B cell (primary cell): ENCODE measurements at places on chromosomes 12 and 14. TPM values are rescaled to one million over a fixed set of nuclear protein-coding genes. Genes with fewer than 3 reads are reported as not detected.

Gene TMPRSS12
- total RNA-seq = not detected in 2 replicates

Gene LRRK2
- 56.5 and 60.2 TPM in 2 replicates for total RNA-seq

Gene WIF1
- not detected in 2 replicates for total RNA-seq

Gene SIX1
- 0.12 TPM in 1 of 2 replicates, not detected in the other for total RNA-seq

Gene LMNTD1
- not detected in 2 replicates for total RNA-seq

Gene TSPAN11
- not detected in 2 replicates for total RNA-seq

Gene KRT5
- not detected in 2 replicates for total RNA-seq

Gene PTCSC3
- not detected in 2 replicates for total RNA-seq

Gene SLCO1C1
- not detected in 2 replicates for total RNA-seq

Gene MIPOL1
- 0.07 and 0.17 TPM in 2 replicates for total RNA-seq

Gene KCNC2
- not detected in 2 replicates for total RNA-seq

Gene IL26
- total RNA-seq = not detected in 2 replicates

DNA sequence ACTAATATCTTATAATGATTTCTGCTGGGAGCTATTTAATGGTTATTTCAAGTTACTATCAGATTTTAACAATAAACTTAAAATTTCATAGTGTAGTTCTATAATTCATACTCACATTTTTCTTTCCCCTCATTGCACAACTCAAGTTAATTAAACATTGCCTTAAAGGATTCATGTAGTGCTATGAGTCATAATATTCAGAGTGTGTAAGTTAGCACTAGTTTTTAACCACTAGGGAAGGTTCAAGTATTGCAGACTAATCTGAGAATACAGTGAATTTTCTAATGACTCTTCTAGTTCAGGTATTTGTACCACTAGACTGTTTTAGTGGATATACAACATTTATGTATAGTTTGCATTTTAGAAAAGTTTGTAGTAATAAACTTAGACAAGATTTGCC, 49.9 kb downstream of the FOXA1 start:
- no peaks in the 10 kb centered on the region for H3K36me3 ChIP-seq
- no peaks in the 10 kb centered on the region for H3K4me1 ChIP-seq
- no peak overlapping the region for H3K27ac ChIP-seq
- no peaks in the 10 kb centered on the region for H3K27me3 ChIP-seq

DNA sequence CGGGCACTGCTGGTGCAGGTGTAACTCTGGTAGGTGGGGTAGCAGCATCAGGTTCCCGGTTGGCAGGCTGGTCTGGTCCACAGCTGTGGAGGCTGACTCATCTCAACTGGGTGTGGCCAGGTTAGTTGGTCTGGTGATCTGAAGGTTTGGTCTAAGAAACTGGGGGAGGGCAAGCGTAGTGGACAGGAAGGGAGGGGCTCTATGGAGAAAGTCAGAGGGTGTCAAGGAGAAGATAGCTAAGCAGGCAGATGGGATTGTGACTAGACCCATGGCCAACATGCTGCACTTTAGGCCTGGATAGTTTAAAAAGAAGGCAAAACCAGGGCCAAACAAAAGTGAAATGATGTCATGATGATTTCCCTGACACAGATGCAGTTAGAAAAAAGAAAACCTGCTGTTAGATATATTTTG, 7.9 kb downstream of the TRIM9 start:
- no peak overlapping the region for H3K4me3 ChIP-seq
- H3K27me3 ChIP-seq = no peaks in the 10 kb centered on the region
- no peak overlapping the region for H3K27ac ChIP-seq
- no peaks in the 10 kb centered on the region for H3K4me1 ChIP-seq

DNA sequence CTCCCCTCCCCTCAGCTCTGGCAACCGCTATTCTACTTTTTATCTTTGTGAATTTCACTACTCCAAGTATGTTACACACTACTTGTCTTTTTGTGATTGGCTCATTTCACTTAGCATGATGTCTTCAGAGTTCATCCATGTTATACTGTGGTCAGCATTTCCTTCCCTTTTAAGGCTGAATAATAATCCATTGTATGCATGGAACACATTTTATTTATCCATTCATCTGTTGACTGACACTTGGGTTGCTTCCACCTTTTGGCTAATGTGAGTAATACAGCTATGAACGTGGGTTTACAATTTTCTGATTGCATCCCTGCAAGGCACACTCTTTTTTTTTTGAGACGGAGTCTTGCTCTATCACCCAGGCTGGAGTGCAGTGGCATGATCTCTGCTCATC, 53.0 kb upstream of the FUT8 start:
- H3K4me1 ChIP-seq = peaks cover 53% of the 10 kb centered on the region
- H3K36me3 ChIP-seq = no peaks in the 10 kb centered on the region
- H3K27ac ChIP-seq = no peak overlapping the region

GRCh38 chr14:68495101-68496039, 297.5 kb downstream of the ZFP36L1 start:
- peaks cover 35% of the 10 kb centered on the region for H3K4me1 ChIP-seq
- no peaks in the 10 kb centered on the region for H3K27me3 ChIP-seq
- H3K36me3 ChIP-seq = no peaks in the 10 kb centered on the region
- no peak overlapping the region for H3K4me3 ChIP-seq
- DNase-seq = peak; percentile 58

DNA sequence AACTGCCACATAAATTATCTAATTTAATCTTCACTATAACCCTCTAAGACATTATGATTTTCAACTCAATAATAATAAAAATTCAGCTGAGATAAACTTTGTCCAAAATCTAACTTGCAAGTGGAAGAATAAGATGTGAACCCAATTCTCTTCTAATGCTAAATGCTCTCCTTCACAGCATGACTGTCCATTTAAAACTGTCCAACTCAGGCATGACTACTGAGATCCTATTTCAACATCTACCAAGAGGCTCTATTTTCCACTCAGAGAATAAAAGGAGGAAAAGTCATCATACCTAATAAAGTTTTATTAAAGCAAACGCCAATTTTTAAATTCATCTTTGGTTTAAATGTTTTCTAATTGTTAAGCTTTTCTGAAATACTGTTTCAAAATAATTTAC, 183.6 kb downstream of the MED13L start:
- no peak for DNase-seq
- H3K4me1 ChIP-seq = peaks cover 7% of the 10 kb centered on the region
- no peaks in the 10 kb centered on the region for H3K27me3 ChIP-seq
- H3K36me3 ChIP-seq = peaks cover 11% of the 10 kb centered on the region
- no peak overlapping the region for H3K27ac ChIP-seq
- H3K4me3 ChIP-seq = no peak overlapping the region

GRCh38 chr14:100665511-100666032, 61.1 kb upstream of the DLK1 start:
- no peaks in the 10 kb centered on the region for H3K36me3 ChIP-seq
- H3K27me3 ChIP-seq = no peaks in the 10 kb centered on the region
- H3K4me1 ChIP-seq = no peaks in the 10 kb centered on the region
- no peak overlapping the region for H3K4me3 ChIP-seq
- DNase-seq = no peak
- no peak overlapping the region for H3K27ac ChIP-seq

DNA sequence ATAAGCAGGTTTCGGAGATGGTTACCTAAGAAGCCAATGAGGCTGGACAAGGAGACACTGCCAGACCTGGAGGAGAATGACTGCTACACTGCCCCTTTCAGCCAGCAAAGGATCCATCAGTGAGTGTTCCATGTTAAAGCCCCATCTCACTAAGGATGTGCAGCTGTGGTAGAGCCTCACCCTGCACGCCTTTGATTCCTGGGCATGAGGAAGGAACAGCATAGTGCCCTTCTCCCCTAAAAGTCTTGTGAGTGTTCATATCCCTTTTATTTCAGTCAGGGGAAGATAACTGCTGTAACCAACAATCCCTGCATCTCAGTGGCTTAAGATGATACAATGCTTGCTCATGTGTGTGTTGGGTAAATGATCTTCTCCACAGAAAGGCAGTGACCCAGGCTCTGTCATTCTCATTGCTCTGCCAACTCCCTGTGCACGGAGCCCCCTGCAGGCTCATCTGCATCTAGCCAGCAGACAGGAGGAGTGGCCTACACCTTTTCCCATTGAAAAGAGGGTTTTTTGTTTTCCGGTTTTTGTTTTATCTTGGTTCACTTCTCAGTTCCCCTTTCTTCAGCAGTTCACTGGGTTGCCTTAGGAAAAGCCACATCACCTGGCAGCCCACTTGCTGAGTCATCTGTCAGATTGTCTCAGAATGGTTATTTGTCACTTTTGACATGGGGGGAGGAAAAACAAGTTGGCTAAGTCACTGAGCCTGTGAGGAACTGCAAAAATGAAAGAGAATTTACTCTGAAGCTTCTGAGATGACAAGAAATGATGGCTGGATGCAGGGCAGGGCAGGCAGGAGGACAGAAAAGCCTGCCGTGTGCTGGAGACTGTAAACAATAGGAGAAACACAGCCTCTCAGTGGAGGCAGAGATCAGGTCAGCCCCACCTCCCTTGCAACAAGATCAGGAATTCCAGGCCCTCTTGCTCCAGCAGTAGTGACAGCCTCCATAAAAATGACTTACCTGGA, 193.3 kb downstream of the ANO4 start:
- H3K27me3 ChIP-seq = no peaks in the 10 kb centered on the region
- H3K27ac ChIP-seq = no peak overlapping the region
- H3K4me1 ChIP-seq = no peaks in the 10 kb centered on the region

DNA sequence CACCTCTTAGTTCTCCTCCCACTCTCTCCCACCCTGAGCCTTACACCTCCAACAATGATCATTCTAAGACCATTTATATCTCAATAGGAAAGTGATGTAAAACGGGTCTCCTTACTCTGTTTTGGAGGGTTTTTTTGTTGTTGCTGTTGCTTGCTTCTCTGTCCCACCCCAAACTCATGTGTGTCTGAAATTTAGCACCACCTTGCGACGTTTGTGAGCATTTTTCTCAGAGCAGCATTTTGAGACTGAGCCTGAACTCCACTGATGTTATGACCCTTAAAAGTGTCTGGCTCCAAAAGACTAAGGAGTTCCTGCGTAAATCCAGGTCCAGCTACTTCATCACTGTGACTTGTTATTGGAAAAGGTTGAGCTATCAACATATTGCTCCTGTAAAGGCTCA, 155.0 kb downstream of the DAD1 start:
- no peak overlapping the region for H3K4me3 ChIP-seq
- H3K4me1 ChIP-seq = peaks cover 25% of the 10 kb centered on the region
- H3K27me3 ChIP-seq = no peaks in the 10 kb centered on the region
- H3K36me3 ChIP-seq = no peaks in the 10 kb centered on the region

DNA sequence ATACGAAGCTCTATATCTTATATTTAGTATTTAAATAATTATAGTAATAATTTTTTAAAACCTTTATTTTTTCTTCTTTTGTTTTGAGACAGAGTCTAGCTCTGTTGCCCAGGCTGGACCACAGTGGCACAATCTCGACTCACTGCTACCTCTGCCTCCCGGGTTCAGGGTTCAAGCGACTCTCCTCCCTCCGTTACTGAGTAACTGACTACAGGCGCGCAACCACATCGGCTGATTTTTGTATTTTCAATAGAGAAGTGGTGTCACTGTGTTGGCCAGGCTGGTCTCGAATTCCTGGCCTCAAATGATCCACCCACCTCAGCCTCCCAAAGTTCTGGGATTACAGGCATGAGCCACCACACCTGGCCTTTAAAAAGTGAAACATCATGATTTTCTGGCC, 13.0 kb upstream of the WNK1 start:
- DNase-seq = no peak
- H3K36me3 ChIP-seq = no peaks in the 10 kb centered on the region

DNA sequence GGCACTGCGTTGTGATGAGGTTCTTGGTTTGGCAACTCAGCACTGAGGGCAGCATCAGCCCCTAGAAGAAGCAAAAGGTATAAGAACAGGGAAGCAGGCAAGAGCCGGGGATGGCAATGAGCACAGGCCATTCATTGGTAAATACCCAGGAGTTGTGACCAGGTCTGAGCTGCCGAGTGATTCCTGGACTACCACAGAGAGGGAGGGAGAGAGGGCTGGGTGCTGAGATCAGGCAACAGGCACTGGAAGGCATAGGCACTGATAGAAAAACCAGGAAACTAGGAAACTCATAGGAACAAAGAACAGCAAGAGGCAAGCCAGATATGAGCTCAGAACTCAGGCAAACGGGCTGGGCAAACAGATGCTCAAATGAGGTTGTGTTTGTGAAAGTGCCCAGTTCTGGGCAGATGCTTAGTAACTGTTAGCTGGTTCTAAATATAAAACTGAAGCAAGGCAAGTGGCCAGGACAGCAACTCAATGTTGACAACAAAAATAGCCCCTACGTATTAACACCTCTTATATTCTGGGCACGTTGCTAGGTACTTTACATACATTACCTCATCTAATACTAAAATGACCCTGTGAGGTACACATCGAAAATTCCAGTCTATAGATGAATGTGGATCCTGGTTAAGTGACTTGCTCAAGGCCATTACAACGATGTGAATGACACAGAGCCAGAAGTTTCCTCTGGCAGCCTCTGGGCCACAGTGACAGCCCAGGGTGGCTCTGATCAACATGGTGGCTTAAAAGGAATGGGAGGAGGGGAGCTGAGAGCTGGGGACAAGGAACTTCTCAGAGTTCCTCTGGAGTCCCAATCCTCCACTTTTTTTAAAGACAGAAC, 121.1 kb downstream of the PRMT8 start:
- DNase-seq = no peak
- peaks cover 47% of the 10 kb centered on the region for H3K36me3 ChIP-seq
- no peaks in the 10 kb centered on the region for H3K27me3 ChIP-seq

DNA sequence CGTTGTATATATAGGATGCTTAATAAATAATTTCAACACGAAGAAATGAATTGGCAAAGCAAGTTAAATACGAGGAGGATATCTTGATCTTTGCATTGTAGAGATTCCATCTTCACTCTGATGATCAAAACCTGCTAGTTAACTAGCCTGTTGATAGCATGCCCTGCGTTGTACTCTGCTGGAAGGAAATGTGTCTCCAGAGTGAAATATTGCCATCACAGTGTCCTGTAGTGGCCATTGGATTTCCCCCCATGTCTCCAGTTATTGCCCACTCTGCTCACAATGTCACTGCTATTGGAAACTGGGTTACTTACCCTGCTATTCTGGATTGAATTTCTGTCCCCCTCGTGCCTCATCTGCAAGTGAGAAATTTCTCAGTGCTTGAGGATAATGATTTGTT, 109.6 kb downstream of the PLEKHA5 start:
- no peak for DNase-seq
- no peaks in the 10 kb centered on the region for H3K36me3 ChIP-seq
- no peak overlapping the region for H3K4me3 ChIP-seq
- no peak overlapping the region for H3K27ac ChIP-seq
- H3K27me3 ChIP-seq = no peaks in the 10 kb centered on the region
- H3K4me1 ChIP-seq = no peaks in the 10 kb centered on the region

DNA sequence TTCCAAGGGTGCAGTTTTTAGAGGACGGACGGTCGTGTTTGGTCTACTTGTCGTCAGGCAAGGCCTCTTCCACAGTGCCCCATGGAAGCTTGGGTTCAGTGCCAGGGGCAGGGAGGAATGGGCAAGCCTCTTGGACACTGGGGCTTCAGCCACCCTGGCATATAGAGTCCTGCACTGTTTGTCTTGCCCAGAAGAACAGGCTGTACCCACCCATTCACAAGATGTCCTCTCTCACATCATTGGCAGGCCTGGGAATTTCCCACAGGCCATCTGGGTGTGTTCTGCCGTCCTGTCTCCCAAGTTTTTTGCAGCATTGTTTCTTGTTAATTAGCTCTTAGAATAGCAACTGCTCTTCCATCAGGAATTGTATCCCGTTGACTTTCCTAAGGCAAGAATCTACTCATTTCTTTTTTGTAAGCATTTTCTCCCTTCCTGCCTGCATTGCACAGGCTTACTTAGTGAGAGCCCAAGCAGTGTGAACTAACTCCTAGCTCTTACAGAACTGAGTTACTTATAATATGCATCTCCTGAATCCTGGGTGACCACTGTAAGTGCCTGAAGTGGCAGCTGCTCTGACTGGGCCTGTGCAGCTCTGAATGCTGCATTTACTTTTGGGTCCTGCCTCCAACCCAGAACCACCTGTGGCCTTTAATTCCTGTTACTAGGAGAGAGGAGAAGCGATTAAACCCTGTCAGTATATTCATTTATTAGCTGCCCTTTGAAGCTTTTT, 149.4 kb upstream of the HIF1A start:
- H3K27ac ChIP-seq = no peak overlapping the region
- no peak for DNase-seq
- no peaks in the 10 kb centered on the region for H3K36me3 ChIP-seq
